ENCODE measurements at places on chromosomes 3 and 15.

GRCh38 chr3:60309539-60310268 lies 941.5 kb downstream of the FHIT start:
- no peak for DNase-seq

GRCh38 chr3:187264021-187264420 lies 27.5 kb downstream of the MASP1 start:
- no peak for DNase-seq

GRCh38 chr3:154011036-154011435 lies 110.2 kb upstream of the ARHGEF26 start:
- DNase-seq: no peak

DNA sequence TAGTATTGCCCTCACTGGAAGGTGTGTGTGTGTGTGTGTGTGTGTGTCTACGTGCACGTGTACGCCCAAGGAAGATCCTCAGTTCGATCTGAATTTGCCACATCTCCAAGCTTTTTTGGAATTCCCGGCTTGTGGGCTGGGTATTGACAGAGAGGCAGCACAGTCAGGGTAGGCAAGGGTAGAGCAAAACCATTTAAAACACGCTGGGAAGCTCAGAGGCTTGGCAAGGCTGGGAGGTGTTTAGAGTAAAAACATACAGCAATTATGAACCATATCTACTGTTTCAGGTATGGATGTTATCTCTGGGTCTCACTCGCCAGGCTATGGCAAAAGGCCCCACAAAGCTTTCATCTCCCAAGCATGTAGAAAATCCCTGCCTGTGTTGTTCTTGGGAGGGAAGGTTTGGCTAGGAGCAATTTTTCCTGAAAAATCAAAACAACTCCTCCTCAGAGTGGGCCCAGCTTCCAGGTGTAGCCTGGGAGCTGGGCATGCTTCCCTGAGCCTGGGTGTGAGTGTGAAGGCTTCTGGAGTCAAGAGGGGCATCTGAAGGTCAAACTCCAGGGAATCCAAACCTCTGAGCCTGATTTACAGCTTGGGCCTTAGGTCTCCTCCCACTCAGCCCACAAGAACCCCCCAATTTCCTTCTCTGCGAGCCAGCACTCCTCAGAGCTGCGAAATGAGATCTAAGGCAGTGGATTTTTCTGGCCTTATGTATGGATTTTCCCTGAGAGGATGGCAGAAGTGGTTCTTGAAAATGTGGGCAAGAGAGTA lies 244.8 kb upstream of the TPRG1 start:
- no peak for DNase-seq

DNA sequence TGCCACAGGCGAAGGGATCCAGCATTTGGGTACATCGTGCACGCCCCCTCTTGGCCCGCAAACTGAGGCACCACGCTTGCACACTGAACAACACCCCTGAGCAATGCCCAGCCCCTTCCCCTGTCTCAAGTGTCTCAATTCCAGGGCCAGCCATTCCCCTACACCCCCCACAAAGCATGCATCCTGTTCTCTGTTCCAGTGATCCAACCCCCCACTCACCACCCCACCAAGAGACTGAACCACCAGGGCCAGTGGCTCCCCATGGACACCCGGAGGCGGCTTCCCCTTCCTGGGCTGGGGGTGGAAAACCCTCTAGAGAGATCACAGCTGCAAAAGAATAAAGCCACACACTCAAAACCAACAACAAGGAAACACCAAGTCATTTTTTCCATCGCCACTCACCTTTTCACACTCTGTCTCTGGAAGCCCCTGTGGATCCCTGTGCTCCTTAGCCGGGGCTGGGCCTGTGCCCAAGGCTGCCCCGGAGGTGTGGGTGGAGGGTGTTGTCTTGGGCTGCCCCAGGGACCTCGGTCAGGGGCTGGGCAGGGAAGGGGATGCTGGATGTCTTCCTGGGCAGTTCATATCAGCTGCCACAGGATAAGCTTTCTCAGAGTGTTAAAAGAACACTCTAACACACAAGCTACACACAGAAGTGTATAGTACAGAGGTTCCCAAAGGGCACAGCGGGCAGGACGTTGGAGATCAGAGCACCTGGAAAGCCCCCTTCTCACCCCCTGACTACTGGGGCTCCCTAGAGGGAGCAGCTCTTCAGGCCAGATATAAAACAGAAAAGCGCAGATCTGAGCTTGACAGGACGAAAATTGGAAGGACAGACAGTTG lies 92.5 kb downstream of the CHSY1 start:
- no peak for DNase-seq
